ENCODE measurements at places on chromosomes 16 and 17.

DNA sequence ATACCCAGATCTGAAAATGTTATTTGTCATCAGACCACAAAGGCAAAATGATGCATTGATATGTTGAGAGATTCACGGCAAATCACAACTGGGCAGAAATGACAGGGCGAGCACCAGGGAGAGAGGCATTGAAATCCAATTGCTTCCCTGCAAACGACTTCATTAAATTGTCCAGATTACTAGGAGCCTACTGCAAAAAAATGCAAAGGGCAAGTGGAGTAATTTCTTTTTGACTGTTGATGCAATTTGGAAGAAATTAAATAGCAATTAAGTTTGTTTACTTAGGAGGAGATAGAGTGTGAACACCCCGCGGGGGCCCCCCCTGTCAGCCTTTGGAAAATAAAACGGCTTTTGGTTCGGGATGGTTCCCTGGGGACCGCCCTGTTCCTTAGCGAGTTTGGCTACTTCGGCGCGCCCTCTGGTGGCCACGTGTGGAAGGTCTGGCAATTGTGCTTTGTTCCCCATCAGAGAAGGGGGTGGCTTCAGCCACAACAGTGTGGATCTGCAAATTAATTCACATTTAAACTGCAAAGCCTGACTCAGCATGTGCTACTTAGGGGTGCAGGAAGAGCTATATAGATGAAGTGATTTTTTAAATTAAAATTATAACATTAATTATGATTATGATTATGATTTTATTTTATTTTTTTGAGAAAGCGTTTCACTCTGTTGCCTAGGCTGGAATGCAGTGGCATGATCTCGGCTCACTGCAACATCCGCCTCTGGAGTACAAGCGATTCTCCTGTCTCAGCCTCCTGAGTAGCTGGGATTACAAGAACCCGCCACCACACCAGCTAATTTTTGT, 14.5 kb upstream of the TMC7 start:
- DNase-seq = peak; percentile 84

DNA sequence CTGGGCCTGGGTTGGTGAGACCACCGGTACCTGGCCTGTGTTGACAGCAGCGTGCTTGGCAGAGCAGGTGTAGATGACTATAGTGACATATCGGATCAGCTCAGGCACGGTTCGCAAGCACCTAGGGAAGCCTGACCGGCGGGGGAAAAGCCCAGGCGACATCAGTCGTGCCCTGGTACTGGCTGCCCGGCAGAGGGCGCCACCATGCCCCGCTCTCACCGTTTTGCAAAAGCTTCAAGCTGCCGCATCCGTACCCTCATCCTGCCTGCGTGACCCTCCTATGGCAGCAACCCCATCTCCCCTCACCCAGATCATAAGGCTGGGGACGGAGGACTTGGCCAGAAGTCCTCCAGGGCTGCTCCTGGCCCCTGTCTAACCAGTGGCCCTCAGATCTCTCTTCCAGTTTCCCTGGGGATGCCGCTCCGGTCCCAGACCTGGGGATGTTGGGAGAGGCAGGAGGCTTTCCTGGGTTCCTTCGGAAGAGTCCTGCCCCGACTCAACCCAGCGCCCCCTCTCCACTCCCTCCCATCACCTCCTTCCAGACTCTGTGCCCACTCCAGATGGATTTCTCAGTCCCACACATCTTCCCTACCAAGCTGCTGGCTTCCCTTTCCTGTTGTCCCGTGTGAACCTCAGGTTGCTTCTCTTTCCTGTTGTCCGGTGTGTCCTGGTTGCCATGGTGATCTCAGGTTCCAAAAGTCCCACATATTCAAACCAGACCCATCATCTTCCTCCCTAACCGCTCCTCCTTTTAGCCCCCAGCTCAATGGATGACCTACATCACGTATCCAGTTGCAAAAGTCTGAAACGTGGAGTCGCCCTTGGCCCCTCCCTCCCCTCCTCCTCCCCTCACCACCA, 13.7 kb downstream of the ALOX12B start:
- DNase-seq = peak; percentile 40

DNA sequence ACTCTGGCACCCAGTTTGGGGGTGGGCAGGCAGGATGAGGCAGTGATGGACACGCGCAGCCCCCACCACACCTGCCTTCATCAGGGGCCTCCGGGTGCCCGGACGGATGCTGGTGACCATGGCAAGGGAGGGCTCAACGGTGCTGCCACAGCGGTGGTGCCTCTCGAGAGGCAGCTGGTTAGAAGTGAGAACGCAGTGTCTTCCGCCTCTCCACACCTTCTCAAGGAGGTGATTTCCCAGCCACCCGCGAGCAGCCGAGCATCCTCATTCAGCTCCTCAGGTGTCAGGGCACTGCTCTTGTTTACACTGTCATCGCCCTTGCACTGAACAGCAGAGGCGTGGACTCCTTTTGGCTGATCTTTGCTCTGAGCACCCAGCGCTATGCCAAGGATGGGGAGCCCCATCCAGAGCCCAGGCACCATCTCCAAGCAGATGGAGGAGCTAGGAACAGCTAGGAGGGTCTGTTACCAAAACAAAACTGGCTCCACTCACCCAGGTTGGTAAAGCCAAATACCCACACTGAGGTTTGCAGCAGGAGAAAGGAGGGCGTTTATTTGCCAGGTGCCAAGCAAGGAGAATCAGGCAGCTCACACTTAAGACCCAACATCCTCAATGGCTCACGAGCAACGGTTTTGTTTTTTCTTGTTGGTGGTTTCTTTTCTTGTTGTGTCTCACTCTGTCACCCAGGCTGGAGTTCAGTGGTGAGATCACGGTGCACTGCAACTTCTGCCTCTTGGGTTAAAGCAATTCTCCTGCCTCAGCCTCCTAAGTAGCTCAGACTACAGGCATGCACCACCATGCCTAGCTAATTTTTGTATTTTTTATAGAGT, 174.3 kb upstream of the TNRC6C start:
- DNase-seq = no peak

DNA sequence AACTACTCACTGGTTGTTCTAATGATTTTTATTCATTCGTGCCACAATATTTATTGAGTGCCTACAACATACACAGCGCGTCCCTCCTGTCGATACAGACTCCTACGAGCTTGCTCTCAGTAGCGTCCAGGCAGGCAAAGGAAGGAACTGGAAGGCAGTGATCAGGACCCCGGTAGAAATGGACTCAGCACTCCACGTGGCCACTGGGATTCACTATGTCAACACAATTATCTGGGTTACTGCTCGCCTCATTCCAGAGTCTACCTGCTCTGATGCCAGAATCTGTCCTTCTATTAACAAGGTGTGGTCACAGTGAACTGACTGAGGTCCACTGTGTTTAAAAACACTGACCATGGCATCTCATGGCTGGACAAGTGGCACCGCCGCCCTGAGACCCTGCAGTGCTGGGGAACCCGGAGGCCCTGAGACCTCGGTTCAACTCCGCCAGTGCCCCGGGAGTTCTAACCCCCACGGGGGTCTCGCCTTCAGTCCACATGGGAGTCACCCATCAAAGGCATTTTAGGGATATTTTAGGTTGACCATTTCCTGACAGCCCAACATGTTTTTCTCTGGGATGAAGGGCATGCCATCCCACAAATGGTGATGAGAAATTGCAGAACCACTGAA, 71.4 kb downstream of the ZFHX3 start:
- DNase-seq = no peak

DNA sequence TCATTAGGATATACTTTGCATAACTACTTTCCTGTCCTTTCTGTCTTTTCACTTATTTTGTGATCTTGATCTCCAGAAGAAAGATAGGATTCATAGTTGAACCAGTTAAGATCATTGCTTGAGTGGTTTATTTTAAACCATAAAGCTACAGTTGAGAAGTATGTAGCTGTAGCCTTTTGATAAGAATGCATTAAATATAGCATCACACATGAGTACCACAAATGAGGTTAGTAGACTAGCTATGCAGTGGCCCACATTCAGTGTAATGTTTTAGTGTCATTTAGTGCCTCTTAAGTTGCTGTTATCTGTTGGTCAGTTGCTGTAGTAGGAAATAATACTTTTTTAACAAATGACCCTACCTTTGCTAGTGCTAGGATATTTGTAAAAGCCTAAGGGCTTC, 1.3 kb downstream of the NLK start:
- no peak for DNase-seq

DNA sequence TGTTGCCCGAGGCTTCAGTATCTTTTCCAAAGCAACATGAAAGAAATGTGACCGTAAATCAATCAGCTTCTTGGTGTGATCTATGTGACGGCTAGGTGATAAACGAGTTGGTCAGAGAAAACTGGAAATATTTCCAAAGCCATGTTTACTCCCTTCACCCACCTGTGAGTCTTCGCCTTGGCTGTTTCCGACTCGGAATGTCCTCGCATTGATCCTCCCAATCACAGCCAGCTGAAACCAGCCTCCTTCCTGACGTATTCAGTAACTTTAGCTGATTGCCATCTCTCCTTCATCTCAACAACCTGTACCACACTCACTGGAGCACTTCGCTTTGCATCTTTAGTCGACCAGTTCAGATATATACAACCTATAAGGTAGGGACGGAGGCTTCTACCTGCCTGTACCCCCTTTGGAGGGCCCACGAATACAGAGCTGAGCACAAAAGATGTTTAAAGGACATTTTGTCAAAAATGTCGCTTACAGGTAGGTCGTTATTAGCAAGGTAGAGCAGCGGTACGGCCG, 705 bp downstream of the KRABD2 start:
- no peak for DNase-seq

- no peak for DNase-seq
Measured at GRCh38 chr17:13272296-13272695, 254.5 kb upstream of the ELAC2 start.

GRCh38 chr16:66052745-66053144, 313.7 kb upstream of the CDH5 start:
- no peak for DNase-seq

DNA sequence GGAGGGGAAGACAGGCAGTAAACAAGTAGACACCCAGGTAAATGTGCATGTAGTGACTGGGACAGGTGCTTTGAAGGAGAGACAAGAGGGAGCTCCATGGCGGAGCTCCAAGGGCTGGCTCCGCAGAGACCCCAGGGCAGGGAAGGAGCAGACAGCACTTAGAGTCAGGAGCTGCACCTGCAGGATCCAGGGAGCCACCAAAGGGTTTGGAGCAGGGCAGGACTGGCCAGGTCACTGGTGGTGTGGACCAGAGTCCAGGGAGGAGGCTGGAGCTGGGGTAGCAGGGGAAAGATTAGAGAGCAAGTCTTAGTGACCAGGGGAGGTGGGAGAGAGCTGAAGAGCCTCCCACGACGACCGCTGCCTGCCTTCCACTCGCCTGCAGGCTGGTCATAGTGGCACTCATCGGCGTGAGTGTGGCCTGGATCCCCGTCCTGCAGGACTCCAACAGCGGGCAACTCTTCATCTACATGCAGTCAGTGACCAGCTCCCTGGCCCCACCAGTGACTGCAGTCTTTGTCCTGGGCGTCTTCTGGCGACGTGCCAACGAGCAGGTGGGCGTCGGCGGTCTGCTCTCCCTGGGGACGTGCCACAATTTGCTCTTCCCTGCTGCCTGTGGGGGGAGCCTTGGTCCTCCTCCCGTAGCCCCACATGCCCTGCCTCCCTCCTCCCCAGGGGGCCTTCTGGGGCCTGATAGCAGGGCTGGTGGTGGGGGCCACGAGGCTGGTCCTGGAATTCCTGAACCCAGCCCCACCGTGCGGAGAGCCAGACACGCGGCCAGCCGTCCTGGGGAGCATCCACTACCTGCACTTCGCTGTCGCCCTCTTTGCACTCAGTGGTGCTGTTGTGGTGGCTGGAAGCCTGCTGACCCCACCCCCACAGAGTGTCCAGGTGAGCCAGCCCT, 14.7 kb upstream of the FAM83G start:
- DNase-seq = no peak

- no peak for DNase-seq
Measured at GRCh38 chr16:22232277-22233036, 26.4 kb downstream of the EEF2K start.

DNA sequence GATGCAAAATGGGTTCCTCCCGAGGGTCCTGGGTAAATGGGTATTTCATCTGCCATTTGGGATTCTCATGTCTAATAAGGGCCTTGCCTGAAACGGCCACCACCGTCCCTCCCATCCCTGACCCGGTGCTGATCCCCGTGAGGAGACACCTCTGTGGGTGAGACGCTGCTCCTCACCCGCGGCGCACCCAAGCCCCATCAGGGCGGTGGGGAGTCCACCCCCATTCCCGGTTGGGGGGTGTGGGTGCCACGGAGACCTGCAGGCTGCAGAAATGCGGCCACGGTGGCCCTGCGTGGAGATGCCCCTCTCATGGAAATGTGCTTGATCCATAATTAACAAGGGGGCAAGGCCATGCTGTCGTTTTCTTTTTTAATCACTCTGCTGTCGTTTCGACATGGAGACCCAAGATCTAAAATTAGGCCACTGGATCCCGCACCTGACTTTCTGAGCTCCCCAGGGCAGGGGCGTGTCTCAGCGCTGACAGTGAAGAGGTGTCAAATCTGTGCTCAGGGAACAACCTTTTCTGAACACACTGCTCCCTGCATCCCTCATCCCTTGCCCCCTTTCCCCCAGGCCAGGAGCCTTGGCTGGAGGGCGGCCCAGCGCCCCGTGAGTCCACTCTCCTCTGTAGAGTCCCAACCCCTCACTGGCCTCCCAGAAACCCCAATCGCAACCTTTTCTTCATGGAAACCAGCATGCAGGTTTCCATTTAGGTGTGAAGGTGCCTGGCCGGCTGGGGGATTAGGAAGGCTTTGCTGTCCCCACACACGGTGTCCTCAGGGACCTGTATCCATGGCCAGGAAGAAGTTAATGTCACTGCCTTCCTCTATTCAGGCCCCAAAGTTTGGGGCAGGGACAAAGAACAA, 38.9 kb downstream of the PEMT start:
- DNase-seq = no peak

DNA sequence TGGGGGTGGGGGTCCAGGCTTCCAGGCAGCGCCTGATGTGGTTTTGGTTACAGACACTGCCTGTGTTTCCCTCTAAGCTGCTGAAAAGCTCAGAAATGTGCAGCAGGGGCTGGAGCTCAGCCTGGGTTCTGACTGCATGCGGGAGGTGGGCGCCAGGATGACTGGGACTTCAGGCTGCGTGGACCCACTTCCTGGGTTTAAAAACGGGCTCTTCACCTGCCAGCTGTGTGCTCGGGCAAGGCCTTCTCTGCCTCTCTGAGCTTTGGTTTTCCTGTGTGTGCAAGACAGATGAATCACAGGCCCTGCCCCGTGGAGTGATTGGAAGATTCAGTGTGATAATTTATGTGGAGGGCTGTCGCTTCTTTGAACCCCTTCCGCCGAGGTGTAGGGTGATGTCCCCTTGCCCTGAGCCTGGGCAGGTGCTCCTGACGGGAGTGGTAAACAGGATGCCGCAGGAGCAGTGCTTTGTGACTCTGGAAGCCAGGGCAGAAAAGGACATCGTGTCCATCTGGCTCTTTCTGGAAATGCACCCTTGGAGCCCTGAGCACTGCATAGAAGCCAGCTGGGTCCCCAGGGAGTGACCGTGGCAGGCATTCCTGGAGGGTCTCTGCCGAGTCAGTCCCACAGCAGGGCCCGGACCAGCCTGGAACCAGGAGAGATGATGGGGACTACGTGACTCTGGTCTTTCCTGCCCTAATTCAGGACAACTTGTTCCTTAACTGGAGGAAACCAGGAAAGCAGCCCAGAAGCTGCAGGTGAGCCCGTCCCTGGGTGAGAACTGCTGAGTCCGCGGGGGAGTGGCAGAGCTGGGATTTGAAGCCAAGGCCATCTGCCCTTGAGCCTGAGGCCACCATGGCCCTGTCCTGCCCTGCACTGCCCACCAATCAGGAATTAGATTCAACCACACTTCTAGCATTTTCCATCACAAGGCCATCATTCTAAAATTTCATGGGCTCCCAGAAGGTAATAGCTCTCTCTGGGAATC, 28.5 kb upstream of the SLC7A5 start:
- no peak for DNase-seq

- no peak for DNase-seq
Measured at GRCh38 chr17:50638606-50638965, 3.9 kb downstream of the ABCC3 start.

- no peak for DNase-seq
Measured at GRCh38 chr17:17499402-17500145, 3.4 kb upstream of the RASD1 start.

Measured in amygdala (tissue), 56 donors.